ENCODE measurements at places on chromosomes 11 and 22.

- no peak for DNase-seq
Measured at GRCh38 chr11:112599265-112599664, 338.6 kb upstream of the PLET1 start.

GRCh38 chr11:132632641-132633124 is 899.6 kb downstream of the OPCML start:
- no peak for DNase-seq

DNA sequence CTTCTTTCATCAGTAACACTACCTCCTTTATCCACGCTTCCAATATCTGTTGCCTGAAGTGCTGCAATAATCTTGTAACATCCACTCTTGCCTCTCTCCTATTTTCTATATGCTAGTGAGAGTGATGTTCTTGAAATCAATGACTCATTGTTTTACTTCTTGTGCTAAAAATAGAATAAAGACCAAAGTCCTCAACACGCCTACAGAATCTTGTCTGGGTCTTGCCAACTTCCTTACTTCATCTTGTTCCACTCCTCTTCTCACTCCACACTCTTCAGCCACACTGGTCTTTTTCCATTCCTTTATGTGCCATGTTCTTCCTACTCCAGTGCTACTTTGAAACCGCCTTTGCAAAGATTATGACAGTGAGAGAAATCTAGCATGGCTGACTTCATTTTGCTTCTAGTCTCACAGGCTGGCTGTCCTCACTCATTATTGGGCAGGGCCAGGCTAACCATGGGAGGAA is 136.4 kb downstream of the CCDC81 start:
- DNase-seq = no peak

GRCh38 chr11:57164317-57164716 is 17.4 kb upstream of the LRRC55 start:
- DNase-seq = no peak

- DNase-seq = no peak
Measured at GRCh38 chr11:70551351-70552166, 153.2 kb downstream of the CTTN start.

GRCh38 chr11:31953803-31954327 is 137.0 kb upstream of the RCN1 start:
- no peak for DNase-seq

DNA sequence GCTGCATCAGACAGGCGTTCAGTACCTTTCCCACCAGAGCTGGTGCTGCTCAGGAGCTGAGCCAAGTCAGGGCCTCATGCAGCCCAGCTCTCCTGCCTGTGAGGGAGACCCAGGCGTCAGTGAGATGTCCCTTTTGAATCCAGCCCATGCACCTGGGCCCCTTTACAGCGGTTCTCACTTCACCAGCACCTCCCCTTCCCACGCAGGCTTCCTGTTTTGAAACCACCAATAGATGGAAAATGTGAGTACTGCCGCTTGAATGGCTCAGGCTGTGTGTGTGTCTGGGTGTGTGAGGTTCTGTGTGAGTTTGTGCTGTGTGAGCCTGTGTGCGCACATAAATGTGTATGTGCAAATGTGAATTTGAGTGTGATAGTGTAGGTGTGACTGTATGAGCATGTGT is 88.4 kb downstream of the UBASH3B start:
- no peak for DNase-seq

All from globus pallidus (tissue), 1 donor.